NCI-H460 (cell line): ENCODE measurements at places on chromosomes 13 and 19. TPM values are rescaled to one million over a fixed set of nuclear protein-coding genes. Genes with fewer than 3 reads are reported as not detected.

- DNase-seq, result no peak
Observed at GRCh38 chr19:2089001-2089711, 7.0 kb downstream of the MOB3A start.

TMEM238 gene
- 0.97 and 2.0 TPM in 2 replicates for total RNA-seq

PSG3 gene
- not detected in 2 replicates for total RNA-seq

DNA sequence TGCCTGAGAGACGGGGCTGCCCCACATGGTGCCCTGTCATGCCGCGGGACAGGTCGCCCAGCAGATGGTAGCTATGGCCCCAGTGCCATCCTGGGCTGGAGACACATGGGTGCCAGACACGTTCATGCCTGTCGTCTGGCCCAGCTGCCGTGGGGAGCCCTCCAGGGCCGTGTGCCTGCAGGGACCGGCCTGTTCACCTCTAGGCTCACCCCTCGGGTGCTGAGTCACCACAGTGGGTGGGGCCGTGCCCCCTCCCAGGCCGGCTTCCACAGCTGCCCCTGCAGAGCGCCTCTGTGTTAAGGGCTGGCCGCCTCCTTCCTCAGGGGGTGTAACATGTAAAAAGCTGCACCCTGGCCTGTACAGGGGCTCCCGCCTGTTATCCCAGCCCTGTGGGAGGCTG lies 36.1 kb downstream of the CSNK1G2 start:
- DNase-seq, result no peak

GRCh38 chr13:30088312-30088855 lies 219.0 kb downstream of the KATNAL1 start:
- no peak for DNase-seq

GRCh38 chr13:99866781-99867180 lies 104.8 kb downstream of the ZIC5 start:
- no peak for DNase-seq

ZNF737 gene
- total RNA-seq, result not detected in 2 replicates

IZUMO2 gene
- not detected in 2 replicates for total RNA-seq

DNA sequence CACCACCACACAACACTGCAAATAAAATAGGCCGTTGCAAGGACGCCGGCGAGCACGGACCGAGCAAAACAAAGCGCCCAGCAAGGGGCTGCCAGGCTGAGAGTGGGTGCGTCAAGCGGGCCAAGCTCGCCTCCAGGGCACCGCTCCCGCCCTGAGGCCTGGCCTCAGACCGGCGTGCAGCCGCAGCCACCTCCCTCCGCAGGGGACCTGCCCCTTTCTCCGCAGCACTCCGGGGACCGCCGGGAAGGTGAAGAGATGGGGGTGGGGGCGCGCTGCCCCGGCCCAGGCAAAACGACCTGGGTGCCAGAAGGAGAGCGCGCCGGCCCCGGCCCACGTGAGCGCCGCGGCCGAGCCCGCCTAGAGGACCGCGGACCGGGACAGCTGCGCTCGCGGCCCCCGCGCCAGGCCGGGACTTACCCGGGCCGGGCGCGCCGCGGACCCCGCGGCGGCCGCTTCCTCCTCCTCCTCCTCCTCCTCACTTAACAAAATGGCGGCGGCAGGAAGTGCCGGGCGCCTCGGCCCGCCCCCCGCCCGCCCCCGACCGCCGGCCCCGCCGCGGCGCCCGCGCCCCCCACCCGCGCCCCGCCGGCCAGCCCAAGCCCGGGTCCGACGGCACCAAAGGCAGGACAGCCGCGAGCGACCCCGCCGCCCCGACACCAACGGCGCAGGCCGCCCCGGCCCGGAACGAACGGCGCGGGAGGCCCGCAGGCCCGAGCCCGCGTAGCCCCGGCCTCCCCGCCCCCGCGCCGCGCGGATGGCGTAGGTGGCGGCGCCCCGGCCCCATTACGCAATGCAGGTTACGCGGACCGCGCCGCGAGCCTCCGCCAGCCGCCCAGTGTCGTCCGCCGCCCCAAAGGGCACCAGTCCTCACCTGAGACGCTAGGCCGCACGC lies 674 bp downstream of the BRD4 start:
- peak; percentile 26 for DNase-seq

GFY gene
- total RNA-seq, result not detected in 2 replicates

TMEM145 gene
- total RNA-seq, result 0.17 TPM in 1 of 2 replicates, not detected in the other

GRCh38 chr13:113122550-113123225 lies at the start of gene F10:
F10 (plus strand) TSS chr13:113122799; CDS start chr13:113122856, 57 bp downstream.
- DNase-seq, result no peak

GRCh38 chr19:1566392-1567115 lies 1.6 kb downstream of the MEX3D start:
- DNase-seq, result peak; percentile 31

- DNase-seq, result no peak
Observed at GRCh38 chr13:100534147-100534843, 54.3 kb downstream of the GGACT start.

DNA sequence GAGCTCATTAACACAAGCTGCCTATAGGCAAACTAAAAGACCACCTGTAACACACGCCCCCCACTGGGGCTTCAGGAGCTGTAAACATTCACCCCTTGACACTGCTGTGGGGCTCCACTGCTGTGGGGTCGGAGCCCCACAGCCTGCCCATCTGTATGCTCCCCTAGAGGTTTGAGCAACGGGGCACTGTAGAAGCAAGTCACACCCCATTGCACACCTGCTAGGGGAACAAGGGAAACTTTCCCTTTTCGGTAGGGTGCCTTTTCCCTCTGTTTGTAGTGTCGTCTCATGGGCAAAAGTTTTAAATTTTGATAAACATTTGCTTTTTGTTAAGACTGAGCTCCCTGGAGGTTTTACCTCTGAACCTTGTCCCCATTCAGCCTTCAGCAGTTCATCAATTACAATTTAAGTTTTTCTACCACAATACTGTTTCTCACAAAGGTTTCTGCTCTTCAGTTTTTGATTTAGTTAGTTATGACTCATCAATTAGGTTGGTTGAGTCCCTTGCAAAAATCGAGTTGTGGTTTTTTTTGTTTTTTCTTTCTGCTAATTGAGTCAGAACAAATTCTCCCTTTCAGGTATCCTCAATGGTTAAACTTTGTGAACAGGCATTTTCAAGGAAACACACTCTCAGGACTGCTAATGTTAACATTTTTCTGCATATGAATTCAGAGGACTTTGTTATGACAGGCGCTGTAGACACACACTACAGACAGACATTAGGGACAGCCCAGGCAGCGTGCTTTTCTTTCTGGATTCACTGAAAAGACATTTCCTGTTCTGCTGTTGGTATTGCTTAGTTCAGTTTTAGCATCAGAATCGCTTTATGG lies 35.1 kb downstream of the ZNF433 start:
- no peak for DNase-seq

DNA sequence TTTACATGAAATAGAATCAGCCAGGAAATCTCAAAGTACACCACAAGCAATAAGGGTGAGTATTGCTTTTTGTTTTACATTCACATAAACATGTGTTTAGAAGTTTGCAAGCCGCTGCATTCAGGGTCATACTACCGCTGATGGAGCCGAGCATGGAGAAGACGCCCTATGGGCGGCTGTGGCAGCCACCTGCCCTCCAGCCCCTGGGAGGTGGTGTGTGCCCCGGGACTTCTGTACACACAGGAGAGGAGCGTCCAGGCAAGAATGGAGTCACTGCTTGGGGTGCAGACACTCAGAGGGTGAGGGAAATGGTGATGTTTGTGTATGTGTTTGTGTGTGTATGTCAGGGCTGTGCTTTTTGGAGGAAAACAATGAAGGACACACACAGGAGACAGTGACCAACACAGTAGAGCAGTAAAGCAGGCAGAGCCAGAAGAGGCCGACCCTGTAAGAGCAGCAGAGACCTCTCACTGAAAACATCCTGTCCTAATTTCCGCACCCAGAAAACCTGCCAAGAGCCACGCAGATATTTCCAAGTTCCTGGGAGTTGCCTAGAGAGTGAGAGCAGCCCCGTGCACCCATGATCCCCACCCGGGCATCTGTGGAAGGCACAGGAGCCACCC lies 108.1 kb upstream of the GJB6 start:
- DNase-seq, result no peak

- no peak for DNase-seq
Observed at GRCh38 chr13:40772765-40773473, 1.9 kb upstream of the MRPS31 start.

DNA sequence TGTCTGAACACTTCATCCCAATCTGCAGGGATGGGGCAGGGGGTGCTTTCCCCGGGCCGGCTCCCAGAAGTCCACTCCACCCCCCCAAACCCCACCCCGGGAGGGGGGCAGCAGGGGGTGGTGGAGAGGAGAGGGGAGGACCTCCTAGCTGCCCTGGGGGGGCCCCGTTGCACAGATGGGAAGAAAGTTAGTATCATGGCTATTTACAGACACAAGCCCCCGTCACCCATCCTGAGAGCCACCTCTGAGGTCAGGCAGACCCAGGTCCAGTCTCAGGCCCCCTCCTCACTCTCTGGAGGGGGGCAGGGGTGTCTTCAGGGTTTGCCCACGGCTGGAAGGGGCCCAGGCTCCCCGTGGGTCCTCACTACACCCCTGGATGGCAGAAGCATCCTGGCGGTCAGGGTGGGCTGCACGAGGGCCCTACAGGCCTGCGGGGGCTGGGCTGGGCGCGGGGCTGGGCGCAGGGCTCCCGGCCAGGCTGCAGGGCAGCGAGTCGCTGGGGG lies 5.8 kb upstream of the REXO1 start:
- no peak for DNase-seq

SRRM5 gene
- total RNA-seq, result 0.10 and 0.55 TPM in 2 replicates

PROZ gene
- total RNA-seq, result not detected in 2 replicates

DNA sequence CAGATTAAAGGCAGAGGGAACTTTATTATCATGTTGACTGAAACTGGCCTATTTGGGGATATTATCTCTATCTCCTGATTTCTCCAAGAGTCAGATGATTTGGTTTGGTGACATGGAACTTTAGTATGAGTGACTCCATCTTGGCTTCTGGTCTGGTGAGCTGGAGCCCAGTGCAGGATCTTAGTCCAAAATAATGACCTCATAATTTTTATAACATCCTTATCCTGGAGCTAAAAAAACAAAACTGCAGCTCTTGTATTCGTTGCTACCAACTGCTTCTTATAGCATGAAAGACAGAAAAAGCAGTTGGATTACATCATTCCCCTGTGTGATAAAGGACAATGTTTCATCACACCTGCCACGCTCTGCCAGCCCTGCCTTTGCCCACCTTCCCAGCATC lies 39.3 kb upstream of the RNF17 start:
- DNase-seq, result no peak

DNA sequence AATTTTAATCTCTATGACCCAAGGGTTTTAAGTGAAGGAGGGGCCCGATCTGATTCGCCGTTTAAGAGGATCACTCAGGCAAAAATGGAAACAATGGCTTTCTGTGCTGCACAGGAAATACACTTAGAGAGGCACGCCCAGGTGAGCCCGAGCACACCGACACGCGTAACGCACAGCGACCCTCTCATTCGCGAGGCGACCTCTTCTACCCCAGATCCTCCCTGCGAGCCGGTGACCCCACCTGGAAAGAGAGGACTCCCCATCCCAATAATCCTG lies 216 bp downstream of the SH2D3A start:
- no peak for DNase-seq

GRCh38 chr19:40163541-40164129 lies 27.6 kb upstream of the MAP3K10 start:
- no peak for DNase-seq

DNA sequence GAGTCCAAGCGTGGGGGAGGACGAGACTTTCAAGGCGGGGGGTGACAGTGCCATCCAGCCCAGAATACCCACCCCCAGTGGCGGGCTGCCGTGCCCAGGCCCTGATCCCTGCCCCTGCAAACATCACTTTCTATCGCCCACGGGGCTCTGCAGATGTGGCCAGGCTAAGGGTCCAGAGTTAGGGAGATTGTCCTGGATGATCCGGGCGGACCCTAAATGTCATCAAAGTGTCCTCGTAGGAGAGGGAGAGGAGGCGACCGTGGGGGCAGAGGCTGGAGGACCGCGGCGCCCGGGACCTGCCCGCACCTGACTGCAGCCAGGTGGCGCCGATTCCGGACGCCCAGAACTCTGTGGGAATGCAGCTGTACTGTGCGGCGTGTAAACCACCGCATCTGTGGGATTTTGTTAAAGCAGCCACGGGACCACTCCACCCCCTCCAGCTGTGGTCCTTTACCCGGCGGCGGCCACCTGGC lies 32.4 kb downstream of the GJA3 start:
- DNase-seq, result no peak

ZNF471 gene
- total RNA-seq, result 0.98 and 1.8 TPM in 2 replicates
